ENCODE measurements at places on chromosomes 2 and 18.

DNA sequence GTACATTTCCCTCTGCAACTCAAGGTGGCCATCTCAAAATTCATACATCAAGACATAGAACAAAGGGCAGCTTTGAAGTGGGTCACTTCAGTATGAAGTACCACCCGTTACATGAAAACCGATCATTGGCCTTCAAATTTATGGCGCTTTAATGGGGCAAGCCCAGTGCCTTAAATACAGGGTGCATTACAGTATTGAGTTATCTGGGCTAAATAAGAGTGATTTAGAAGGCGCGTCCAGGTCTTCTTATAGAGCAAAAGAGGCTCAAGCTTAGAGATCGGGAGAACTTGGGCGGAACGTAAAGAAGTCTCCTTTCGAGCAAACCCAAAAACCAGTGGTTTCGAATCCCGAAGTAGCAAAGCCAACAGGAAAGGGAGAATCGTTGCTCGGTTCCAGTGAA is 7.1 kb downstream of the HOXD3 start:
- DNase-seq: no peak

GRCh38 chr2:38010995-38011394 is 65.0 kb downstream of the CYP1B1 start:
- DNase-seq: no peak

- no peak for DNase-seq
Measured at GRCh38 chr2:133768658-133769435, 200.6 kb upstream of the NCKAP5 start.

- peak; percentile 6 for DNase-seq
Measured at GRCh38 chr2:8754106-8754776, 72.4 kb downstream of the ID2 start.

DNA sequence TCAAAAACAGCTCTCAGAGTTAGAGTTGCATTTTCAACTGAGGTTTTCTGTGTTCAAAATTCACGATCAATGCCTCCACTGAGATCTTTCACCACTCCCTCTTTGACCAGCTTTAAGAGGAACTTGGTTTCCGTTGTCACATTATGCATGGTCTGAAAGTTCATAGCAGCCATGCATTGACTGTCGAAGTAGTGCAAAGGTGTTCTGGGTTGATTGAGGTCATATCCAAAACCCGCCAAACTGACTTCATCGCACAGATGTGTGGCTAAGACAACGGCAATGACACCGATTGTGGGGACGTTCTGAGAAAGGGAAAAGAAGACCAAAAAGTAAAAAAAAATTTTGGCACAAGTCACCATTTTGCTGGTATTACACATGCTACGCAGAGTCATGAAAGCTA is 48.7 kb downstream of the ST3GAL5 start:
- DNase-seq: no peak
